NCI-H1417 (cell line): ENCODE measurements at places on chromosomes 4 and X.

GRCh38 chrX:135275973-135276372, 24.1 kb downstream of the ETDA start:
- no peak for DNase-seq

- no peak for DNase-seq
These were observed 672.9 kb downstream of the ADGRL3 start for GRCh38 chr4:61872983-61873382.

- no peak for DNase-seq
These were observed 144.9 kb downstream of the ENOX2 start for GRCh38 chrX:130758072-130758471.

GRCh38 chr4:133157460-133158160, 8.5 kb downstream of the PCDH10 start:
- DNase-seq = no peak

- no peak for DNase-seq
These were observed 680.0 kb downstream of the TRIML1 start for GRCh38 chr4:188819233-188819632.

DNA sequence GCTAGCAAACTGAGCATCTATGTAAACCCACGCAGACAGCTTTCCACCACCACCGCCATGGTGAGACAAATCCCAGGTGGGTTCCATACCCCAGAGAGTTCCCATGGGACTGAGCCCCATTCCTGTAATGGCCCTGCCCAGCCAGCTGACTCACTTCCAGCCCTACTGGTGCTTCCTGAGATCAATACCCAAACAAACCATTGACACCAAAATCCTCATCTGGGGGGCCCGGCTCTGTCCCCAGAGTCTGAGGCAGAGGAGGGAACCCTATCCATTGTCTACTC, 30.1 kb upstream of the JAKMIP1 start:
- no peak for DNase-seq

GRCh38 chr4:58061967-58062366, 951.8 kb upstream of the IGFBP7 start:
- DNase-seq = peak; percentile 4

DNA sequence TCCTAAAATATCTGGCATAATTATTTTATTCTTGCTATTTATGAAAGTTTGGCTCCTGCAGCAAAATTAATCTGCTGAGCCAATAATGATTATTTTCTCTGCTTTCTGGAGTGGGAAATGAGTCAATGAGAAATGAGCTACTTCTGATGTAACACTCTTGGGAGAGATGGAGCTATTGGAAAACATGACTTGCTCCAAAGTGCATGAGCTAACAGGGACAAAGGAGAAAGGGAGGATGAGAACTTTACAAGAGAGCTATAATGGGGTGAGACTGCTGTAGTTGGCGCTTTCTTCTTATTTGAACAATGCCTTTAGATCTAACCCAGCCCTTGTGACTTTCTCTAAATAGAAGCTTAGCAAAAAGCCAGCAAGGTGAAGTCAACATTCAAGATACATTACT, 615.1 kb downstream of the ANKRD50 start:
- no peak for DNase-seq

GRCh38 chr4:58749206-58749605, 1639.0 kb upstream of the IGFBP7 start:
- DNase-seq = peak; percentile 35

GRCh38 chr4:114163051-114163450, 183.6 kb upstream of the ARSJ start:
- DNase-seq = no peak

- no peak for DNase-seq
These were observed 95.3 kb downstream of the GRID2 start for GRCh38 chr4:92399032-92399431.

DNA sequence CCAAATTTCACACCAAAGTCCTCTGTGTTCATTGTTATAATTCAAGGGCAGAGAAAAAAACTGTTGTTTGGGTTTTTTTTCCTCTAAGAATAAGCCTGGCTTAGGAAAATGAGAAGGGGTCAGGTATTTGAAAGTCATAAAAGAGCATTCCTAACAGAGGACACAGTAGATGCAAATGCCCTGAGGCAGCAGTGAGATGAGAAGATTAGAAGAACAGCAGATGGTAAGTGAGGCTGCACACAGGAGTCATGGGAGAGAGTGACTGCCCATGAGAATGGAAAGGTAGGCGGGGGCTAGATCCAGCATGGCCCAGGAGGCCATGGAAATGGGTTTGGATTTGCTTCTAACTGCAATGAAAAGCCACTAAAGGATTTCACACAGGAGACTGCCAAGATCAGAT, 107.5 kb upstream of the RBPJ start:
- no peak for DNase-seq

DNA sequence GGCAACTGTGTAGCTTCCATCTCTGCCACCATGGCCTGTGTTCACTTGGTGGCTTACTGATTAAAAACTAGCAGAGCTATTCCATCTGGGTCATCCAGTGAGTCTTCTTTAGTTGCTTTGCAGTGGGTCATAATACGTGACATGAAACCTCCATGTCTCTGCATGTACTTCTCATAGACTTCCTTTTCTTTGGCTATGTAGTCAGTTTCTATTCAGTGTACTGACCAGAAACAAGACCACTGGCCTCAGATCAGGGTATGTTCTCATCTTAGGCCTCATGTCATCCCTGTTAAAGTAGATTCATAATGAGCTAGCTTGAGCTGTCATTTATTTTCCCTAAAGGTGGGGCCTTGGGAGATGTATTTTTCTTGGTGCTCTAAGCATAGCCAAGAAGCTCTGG, 195.2 kb downstream of the CCNG2 start:
- no peak for DNase-seq

DNA sequence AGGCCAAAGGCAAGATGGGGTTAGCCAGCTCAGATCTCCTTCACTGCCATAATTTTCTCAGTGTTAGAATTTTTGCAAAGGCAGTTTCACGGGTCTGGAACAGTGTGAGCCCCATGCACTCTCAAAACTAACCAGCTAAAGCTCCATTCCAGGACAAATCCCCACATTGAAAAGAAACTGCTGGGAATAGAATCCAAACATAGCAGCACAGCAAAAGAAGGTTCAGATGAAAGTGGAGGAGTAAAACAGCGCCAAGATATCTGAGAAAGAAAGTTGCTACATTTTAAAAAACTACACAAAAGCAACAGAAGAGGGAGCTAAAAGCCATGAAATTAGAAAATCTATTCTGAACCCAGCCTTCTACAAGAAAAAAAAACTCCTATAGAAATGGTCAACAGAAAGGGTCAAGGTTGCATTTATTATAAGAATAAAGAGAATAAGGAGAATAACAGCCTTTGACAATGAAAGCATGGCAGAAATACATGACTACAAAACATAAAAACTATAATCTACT, 39.6 kb upstream of the SLC7A3 start:
- DNase-seq = no peak

- no peak for DNase-seq
These were observed 381 bp downstream of the TXK start for GRCh38 chr4:48133669-48134068.

DNA sequence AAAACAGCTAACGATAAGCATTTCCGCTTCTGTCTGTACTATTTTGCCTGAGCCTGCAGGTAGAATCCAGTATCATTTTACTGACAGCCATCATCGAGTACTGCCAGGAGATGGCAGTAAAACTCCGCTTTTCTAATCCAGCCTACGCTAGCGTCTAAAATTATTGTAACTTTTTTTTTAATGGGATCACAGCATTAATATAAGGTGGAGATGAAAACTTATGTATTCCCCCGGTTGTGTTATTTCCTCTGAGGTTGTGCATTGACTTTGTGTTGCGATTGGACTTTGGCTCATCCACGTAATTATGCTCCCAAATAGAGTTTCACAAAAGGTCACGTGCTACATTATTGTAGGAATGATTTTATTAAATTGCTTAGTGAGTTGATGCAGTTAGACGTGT, 248.1 kb downstream of the C4orf33 start:
- peak; percentile 40 for DNase-seq

DNA sequence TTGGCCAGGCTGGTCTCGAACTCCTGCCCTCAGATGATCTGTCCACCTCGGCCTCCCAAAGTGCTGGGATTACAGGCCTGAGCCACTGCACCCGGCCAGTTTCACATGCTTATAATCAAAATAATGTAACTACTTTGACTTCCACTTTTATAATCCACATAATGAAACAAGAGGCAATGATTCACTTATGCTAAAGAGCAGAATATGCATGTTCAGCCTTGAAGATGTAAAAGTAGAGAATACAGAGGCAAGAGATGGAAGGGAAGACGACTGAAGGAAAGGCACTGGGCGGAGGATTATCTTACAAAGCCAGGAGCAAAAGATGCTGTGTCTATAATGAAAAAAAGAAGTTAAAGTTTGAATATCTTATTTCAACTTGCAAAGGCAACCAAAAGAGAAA, 13.3 kb upstream of the ZNF518B start:
- no peak for DNase-seq

DNA sequence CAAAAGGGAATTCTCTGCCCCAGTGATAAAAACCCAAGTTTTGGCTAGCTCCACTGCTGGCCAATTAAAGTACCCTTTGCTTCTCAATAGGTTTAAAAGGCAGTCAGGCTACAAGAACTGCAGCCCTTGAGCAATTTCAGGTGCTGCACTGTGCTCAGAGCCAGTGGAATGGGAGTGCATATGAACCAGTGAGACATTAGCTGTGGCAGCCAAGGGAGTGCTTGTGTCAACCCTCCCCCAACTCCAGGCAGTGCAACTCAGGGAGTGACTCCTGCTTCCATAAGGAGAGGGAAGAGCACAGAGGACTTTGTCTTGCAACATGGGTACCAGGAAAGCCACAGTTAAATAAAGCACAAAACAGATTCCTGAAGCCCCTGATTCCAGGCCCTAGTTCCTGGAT, 61.6 kb upstream of the VAMP7 start:
- no peak for DNase-seq

GRCh38 chrX:136783159-136783558, 2.4 kb upstream of the ARHGEF6 start:
- no peak for DNase-seq

- no peak for DNase-seq
These were observed 19.7 kb upstream of the GPAT3 start for GRCh38 chr4:83516042-83516772.

- no peak for DNase-seq
These were observed 512.0 kb upstream of the FAT1 start for GRCh38 chr4:187235456-187236170.

DNA sequence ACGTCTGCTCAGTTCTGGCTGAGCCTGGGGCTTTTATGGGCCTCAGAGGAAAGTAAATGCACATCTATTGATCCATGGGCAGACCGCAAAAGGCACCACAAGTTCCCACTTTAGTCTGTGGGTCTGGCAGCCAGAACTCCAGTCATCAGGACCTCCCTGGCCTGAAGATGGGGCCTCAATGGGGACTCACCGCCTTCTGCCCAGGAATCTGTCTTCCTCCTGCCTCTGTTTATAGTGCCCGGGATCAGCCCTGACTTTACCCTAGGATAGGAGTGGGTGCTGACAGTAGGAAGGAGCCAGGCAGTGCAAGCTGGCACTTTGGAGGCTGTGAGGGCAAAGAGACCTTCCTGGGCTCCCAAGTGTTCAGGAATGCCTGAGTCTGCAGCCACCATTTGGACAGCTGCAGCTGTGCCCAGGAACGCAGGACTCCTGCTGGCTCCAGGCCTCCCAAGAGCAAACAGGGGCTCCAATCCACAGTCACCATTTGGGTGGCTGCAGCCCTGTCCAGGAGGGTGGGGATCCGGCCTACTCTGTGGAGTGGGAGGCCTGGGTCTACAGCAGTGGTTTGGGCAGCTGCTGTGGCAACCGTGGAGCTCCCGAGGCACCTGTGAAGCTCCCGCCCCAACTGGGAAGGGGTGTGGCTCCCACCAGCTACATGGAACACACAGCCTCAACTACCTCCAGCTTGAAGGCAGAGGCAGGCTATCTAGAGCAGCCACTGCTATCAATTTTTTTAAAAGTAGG, 1440.9 kb upstream of the ADGRL3 start:
- DNase-seq = no peak

DNA sequence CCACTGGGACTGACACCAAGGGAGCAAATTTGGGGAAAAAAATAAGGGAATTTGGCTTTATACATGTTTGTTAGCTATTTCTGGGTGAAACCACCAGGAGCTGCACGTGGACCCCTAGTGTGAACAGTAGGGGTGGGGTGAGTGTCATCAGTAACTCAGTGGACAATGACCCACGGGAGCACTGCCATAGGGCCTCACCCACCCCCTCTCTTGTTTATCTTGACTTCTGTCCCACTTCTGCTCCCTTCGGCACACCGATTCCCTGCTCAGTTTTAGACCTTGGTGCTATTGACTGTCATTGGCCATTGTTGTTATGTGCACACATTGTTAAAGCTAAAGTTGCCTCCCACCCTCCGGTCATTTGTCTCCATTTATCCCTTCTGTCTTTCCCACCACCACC, 9.0 kb downstream of the ACOX3 start:
- no peak for DNase-seq

DNA sequence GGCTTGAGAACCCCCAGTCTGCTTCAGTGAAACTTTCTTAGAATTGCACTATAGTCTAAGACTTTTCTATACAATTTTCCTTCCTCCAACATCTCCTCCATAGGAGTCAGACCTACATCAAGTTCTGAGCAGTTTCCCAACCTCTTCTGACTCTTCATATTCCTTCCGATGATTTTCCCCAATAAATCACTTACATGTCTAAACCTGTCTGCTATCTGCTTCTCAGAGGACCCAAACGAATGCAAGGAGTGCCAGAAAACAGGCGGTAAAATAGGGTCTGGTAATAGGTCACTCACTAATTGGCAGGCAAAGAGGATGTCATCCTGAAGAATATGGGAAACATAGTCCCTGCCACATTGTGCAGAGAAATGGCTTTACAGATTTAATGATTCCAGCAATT, 153.9 kb downstream of the PCDH18 start:
- no peak for DNase-seq

GRCh38 chrX:49039598-49040375, 3.4 kb downstream of the TFE3 start:
- peak; percentile 66 for DNase-seq

GRCh38 chrX:153875391-153876111, 10.4 kb downstream of the L1CAM start:
- DNase-seq = peak; percentile 43

DNA sequence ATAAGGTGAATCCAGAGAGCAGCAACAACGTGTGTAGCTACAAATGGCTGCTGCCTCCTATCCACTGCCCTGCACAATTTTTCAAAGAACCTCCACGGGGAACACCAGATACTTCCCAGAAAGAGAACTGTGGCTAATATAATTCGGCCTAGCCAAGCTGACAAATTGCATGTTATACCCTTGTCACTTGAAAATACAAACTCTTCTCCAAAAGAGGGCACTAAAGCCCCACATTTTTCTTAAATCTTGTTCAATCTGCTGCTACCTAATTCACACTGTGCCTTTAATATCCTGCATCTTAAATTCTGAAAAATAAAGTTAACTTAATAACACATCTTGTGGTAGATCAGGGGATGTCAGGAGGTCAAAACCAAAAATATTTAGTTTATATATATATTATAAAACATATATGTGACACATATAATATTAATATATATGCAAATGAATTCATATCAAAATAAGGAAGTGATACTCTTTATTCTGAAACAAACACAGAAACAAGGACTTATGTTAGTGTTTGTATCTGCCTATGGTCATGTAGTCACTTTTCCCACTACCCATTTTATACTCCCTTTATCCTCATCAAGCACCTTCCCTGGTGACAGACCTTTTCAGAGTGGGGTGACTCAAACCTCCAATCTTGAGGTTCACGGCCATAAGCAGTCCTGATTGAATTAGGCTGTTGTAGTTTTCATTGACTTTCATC, 24.1 kb downstream of the CT45A1 start:
- DNase-seq = no peak

GRCh38 chr4:168664242-168664891, 167.5 kb downstream of the PALLD start:
- DNase-seq = no peak
